ENCODE measurements at places on chromosomes 1 and 21.

DNA sequence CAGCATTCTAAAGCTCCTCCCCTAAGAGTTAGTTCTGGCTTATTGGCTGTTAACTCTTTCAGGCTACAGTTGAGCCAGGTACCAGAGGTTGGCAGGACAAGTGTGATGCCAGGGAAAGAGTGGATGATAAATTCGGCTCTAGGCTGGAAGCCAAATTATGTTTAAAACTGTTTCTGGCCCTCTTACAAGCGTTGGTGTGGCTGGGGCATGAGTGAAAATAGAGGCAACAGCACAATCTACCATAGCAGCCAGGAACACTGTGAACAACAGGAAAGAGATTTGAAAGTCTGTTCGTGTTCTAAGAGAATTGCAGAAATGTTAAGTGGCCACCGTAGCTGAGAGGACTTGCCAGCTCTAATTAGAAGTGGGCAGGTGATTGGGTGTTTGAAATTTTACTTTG, 84.2 kb downstream of the CDC7 start:
- no peak for DNase-seq

DNA sequence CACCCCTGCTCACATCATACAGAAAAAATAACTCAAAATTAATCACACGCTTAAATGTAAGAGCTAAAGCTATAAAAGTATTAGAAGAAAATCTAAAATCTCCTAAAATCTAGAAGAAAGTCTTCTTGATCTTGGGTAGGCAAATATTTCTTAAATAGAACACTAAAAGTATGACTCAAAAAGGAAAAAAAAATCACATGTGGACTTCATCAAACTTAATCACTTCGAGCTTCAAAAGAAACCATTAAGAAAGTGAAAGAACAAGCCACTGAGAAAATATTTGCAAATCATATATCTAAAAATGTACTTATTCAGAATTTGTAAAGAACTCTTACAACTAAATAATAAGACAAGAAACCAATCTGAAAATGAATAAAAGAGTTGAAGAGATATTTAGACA, 32.7 kb downstream of the LRRC52 start:
- no peak for DNase-seq

DNA sequence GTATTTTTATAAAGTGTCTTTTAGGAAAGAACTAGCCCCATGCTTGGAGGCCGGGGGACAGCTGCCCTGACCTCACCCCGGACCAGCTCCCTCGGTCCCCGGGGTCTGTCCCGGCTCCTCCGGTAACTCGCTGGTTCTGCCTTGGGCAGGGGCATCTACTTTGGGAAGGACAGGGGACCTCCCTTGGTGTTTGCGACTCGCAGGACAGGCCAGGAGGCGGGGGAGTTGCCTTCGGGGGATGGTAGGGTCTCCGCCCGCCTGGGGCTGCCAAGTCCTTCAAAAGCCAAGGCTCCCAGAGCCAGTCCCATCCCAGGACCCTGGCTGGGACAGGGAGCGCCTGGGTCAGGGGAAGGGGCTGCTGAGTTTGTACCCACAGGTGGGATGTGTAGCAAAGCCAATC, 157.9 kb downstream of the PEX14 start:
- no peak for DNase-seq

DNA sequence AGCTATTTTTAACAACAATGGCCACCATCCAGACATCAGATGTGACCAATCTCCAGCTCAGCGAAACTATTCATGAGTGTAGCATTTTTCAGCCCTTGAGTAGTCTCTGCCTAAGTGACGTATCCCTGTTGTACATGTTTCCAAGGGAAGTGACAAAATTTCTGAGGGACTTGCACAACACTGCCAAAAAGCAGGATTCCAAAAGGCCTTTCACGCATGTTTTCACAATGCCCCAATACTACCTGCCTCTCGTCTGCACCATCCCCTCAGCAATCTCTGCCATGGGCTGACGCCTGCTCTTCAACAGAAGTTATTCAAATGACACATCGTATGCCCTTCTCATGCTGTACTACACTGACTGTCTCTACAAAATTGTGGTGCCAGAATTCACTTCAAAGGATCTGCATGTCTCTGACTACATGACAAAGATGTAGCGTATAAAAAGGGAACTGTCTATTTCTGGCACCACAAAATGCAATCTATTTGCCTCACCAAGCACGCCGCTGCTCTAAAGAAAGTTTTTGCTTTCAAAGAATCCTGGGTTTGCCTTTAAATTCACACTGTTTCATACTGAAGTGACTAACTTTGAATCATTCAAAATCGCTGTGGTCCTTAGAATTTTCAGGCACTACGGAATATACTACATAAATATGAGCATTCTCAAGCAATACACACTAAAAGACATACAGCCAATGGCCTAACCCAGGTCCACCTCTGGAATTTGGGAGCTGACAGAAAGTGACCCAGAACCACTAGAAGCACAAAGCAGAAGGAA, 32.9 kb downstream of the JAK1 start:
- DNase-seq = no peak

DNA sequence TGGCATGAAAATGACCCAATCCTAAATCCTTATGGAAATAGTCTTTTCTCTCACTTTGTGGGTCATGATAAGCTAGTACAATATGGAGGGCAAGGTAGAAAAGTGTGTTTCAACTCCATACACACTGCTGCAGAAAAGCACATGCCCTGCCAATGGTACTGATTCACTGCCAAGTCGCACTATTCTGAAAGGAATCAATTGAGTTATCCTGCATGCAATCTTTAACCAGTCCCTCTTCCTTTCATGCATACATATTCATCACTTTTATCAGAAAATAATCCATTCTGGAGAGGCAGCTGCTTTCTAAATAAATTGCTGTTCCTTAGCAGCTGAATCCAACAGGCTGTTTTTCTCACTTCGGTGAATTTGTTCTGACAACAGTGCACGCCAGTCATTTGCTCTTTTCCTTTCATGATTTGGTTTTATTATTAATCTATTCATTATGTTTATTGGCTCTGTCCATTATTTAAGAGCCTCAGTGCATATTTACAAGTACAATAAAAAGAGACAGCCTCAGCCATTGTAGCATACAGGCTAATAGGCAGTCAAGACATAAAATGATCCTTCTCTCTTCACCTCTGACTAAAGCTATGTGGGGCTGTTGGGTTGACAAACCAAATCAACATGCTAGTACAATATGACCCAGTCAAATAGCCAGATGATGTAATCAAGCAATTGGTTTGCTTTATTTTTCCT, 108.8 kb downstream of the CHD1L start:
- no peak for DNase-seq

- no peak for DNase-seq
Measured at GRCh38 chr1:205701891-205702290, 21.6 kb upstream of the SLC45A3 start.

GRCh38 chr1:17404034-17404684, 32.2 kb downstream of the PADI6 start:
- no peak for DNase-seq

DNA sequence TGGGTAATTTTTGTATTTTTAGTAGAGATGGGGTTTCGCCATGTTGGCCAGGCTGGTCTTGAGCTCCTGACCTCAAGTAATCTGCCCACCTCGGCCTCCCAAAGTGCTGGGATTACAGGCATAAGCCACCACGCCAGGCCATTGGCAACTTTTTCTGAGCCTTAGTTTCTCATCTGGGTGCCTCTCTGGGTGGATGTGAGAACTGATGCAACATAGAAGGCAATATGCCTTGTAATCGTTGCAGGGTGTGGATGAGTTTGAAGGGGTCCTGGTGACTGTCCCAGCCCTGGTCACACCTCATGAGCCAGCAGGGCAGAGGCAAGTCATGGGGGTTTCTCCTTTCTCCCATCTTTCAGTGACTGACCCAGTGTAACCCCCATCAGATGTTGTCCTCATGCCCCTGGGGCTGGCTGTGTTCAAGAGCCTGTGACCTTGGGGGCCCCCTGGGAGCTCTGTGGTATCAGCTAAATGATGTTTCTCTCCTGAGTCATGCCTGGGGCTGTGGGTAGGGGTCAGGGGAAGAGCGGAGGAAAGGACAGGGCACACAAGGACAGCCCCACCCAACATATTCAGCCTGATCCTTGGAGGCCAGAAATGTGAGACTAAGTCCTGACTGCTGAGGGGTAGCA, 3.6 kb downstream of the COL9A2 start:
- no peak for DNase-seq
